ENCODE measurements at places on chromosomes 16 and 17.

GRCh38 chr17:3157218-3157617 is 29.9 kb upstream of the OR1G1 start:
- H3K27me3 ChIP-seq, result no peaks in the 10 kb centered on the region
- no peak overlapping the region for H3K4me3 ChIP-seq
- H3K36me3 ChIP-seq, result no peaks in the 10 kb centered on the region
- no peak for DNase-seq
- H3K27ac ChIP-seq, result no peak overlapping the region

DNA sequence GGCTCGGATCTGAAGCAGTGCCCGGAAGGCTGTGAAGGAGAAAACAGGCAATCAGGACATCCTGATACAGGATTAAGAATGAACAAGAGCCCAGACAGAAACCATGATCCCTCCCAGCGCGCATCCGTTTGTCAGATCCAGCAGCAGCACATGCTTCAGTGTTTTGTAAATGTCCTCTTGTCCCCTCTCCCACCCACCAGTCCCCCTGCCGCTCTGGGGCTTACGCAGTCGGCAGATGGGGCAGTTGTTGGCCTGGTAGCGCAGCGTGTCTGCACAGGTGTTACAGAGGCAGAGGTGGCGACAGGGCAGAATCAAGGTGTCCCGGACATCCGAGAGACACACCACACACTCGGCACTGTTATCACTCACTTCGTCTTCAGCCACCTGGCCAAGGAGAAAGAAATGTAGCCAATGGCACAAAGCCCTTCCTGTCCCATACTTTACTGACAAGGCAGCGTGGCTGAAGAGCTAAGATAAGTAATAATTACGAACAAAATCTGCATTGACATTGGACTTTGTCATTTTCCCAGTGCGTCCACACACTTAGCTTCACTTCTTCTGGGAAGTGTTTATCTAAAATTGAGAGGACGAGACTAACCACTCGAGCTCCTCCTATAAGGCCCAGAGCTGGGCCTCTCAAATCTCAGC is 20.7 kb upstream of the FOXJ1 start:
- H3K27ac ChIP-seq, result peak overlapping the region; percentile 38
- H3K36me3 ChIP-seq, result no peaks in the 10 kb centered on the region
- H3K4me1 ChIP-seq, result peaks cover 4% of the 10 kb centered on the region
- no peak for DNase-seq

DNA sequence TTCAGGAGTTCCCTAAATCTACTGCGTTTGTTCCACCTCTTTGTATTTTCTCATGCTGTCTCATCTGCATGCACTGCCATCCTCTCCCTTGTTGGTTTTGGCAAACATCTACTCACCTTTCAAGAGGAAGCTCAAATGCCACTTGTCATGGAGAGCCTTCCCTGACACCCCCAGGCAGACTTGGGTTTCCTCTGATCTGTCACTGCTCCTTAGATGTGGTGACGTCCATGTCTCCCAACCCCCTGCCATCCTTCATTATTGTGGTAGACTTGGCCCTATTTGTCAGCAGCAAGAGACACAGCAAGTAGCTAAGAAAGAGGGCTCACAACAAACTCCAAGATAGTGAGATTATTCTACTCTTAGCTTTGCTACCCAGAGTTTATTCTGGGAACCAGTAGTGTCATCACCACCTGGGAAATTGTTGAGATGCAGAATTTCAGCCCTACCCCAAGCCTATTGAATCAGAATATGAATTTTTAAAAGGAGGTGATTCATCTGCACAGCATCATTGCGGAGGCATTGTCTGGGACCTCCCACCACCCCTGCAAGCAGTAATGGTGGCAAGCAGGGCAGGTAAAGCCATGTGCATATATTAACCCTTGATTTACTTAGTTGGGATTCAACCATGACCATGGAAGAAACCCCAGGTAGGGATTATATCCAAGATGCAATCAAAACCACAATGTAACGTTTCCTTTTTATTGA is 248.9 kb downstream of the SHISA9 start:
- no peak for DNase-seq
- H3K27me3 ChIP-seq, result no peaks in the 10 kb centered on the region
- H3K36me3 ChIP-seq, result no peaks in the 10 kb centered on the region
- H3K4me3 ChIP-seq, result no peak overlapping the region
- no peaks in the 10 kb centered on the region for H3K4me1 ChIP-seq

DNA sequence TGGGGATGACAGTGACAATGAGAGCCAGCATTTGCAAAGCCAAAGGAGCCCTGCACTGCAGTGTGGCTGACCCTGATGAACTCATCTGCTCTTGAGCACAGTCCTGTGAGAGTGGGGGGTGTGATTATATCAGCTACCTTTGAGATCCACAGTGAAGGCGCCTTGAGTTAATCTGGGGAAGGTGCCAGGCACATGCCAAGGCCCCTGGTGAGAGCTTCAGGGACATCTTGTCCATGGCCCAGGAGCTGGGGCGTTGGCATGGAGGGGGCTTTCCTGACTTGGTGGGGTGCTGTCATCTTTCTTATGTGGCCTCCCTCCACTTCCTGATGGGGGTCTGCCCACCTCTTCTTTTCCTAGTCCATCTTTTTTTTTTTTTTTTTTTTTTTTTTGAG is 86.5 kb downstream of the SNX29 start:
- H3K27me3 ChIP-seq, result no peaks in the 10 kb centered on the region
- no peak overlapping the region for H3K27ac ChIP-seq
- no peaks in the 10 kb centered on the region for H3K4me1 ChIP-seq
- no peak for DNase-seq
- H3K4me3 ChIP-seq, result no peak overlapping the region

DNA sequence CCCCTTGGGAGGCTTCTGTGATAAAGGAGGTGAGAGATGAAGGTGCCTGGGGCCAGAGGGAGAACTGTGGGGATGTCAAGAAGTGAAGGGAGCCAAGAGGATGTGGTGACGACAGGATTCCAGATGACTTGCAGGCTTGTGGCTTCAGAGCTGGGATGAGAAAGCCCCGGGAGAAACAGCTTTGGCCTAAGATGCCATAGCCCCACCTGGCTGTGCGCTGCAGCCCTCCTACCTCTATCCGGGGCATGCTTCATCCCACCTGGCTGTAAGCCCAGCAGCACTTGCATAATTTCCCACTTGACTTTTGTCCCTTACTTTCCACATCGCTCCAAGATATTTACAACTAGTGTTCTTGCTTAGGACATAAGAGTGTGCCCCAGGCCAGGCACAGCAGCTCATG is 29.3 kb downstream of the GINS3 start:
- H3K4me1 ChIP-seq, result no peaks in the 10 kb centered on the region
- DNase-seq, result no peak
- no peaks in the 10 kb centered on the region for H3K36me3 ChIP-seq

- DNase-seq, result no peak
- no peaks in the 10 kb centered on the region for H3K4me1 ChIP-seq
- peaks cover 12% of the 10 kb centered on the region for H3K36me3 ChIP-seq
- H3K27ac ChIP-seq, result no peak overlapping the region
- no peaks in the 10 kb centered on the region for H3K27me3 ChIP-seq
- no peak overlapping the region for H3K4me3 ChIP-seq
Observed at GRCh38 chr17:29084541-29085146, 41.7 kb downstream of the PIPOX start.

DNA sequence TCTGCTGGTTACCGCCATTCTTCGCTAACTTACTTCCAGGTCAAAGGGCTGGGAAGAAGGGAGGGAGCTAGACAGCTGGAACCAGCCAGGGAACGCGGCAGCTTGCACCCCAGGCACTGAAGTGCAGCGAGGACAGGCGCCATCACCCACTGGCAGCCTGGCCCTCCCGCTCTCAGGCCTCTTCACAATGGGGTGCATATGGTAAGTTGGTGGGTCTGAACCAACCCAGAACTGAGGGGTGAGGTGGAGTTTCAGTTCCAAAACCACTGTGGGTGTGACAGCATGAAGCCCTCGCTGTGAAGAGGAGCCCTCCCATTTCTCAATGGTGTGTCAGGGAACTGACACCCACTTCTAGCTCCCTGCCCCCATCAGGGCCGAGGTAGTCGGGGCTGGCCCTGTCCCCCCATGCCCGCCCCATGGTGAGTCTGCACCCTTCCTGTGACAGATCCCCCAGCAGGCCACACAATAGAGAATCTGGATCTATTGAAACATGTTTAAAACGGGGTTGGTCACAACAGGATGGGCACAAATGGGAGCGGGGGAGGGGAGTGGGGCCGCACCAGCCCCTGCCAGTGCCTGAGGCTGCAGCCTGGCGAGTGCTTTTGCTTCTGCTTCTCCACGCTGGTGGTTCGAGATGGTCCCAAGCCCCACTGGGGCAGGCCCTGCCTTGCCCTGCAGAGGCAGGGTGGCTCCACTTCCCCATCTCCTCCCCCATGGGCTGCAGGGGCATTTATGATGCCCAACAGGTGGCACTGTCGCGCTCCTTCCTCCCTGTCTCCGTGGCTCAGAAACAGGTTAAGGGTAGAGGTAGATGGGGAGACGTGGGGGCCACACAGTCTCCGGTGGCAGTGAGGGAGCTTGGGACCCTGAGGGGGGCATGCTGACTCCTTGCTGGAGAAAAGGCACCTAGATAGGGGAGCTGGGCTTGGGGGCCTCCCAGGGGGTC is 2.3 kb downstream of the LIMD2 start:
- H3K27ac ChIP-seq, result peak overlapping the region; percentile 77
- H3K4me1 ChIP-seq, result no peaks in the 10 kb centered on the region
- no peaks in the 10 kb centered on the region for H3K27me3 ChIP-seq
- DNase-seq, result no peak
- no peak overlapping the region for H3K4me3 ChIP-seq
- H3K36me3 ChIP-seq, result peaks cover 12% of the 10 kb centered on the region

DNA sequence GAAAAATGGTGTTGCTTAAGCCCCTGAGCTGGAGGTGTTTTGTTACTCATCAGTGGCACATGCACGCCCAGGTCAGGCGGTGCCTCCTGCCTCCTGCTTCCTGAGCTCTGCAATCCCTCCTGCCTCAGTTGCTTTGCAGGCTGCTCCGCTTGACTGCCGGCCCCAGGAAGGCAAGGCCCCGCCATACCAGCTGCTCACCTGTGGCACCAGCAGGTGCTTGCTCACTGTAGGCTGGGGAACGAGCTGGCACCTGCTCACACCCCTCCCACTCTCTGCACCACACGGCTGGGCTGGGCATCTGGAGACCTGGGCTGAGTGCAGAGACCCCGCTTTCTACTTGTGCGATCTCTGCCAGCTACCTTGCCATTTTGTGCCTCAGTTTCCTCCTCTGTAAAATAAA is 200.2 kb downstream of the RBFOX3 start:
- no peaks in the 10 kb centered on the region for H3K4me1 ChIP-seq
- H3K4me3 ChIP-seq, result no peak overlapping the region
- H3K36me3 ChIP-seq, result no peaks in the 10 kb centered on the region
- peaks cover 14% of the 10 kb centered on the region for H3K27me3 ChIP-seq

DNA sequence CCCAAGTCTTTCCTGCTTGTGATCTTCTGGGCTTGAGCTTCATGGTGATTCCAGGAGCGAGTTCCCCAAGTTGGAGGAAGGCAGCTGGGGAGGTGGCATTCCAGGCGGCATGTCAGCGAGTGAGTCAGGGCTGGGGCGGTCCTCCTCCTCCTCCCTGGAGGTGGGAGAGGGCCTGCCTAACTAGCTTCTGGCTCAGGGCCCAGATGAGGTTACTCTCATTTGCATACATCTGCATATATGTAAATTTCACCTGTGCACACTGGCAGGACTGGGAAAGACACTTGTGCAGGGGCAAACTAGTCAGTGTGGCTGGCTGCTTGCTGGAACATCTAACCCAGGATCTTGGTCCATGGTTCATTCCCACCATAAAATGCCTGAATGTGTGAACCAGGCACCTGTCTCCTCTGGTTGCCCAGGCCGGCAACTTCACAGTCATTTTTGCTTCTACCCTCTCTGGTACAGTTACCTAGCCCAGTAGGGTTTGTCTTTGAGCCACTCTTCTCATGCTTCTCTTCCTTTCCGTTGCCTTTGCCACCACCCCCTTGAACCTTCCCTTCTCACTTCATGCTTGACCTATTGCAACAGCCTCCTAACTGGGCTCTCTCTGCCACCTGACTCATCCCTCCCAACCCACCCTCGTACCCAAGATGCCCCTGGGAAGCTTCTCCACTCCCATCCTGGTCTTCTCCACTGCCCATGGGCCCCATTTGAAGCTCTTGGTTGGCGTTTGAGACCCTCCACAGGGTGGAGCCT is 9.6 kb upstream of the DLX4 start:
- H3K27ac ChIP-seq, result no peak overlapping the region
- peaks cover 14% of the 10 kb centered on the region for H3K27me3 ChIP-seq
- H3K36me3 ChIP-seq, result no peaks in the 10 kb centered on the region
- H3K4me1 ChIP-seq, result no peaks in the 10 kb centered on the region

- no peak overlapping the region for H3K4me3 ChIP-seq
- peaks cover 16% of the 10 kb centered on the region for H3K4me1 ChIP-seq
- DNase-seq, result no peak
- peaks cover 14% of the 10 kb centered on the region for H3K36me3 ChIP-seq
- no peaks in the 10 kb centered on the region for H3K27me3 ChIP-seq
Observed at GRCh38 chr16:31461201-31461920, 2.1 kb downstream of the ARMC5 start.

DNA sequence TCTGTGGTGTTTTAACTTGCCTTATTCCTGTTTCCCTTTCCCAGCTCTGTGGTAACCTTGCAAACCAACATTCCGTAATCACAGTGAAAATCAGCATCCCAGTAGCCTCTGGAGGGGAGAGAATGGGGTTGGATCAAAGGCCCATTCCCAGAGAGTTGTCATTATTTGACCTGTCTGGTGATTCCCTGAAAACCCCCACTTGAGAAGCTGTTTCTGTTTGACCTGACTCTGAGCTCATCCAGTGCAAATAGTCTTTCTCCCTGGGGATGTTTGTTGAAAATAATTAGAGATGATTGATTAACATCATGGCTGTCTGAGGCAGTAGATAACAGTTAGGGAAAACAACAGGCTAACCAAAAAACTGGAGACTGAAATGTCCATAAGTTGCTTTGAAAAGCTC is 3.0 kb downstream of the CACNG1 start:
- no peak overlapping the region for H3K27ac ChIP-seq
- H3K4me3 ChIP-seq, result no peak overlapping the region
- H3K4me1 ChIP-seq, result no peaks in the 10 kb centered on the region
- H3K36me3 ChIP-seq, result no peaks in the 10 kb centered on the region
- H3K27me3 ChIP-seq, result no peaks in the 10 kb centered on the region

GRCh38 chr16:4358831-4359561 is 7.9 kb upstream of the PAM16 start:
- no peak overlapping the region for H3K4me3 ChIP-seq
- no peaks in the 10 kb centered on the region for H3K27me3 ChIP-seq
- no peak for DNase-seq
- no peaks in the 10 kb centered on the region for H3K36me3 ChIP-seq
- H3K4me1 ChIP-seq, result no peaks in the 10 kb centered on the region
